ENCODE measurements at places on chromosomes 6 and 20.

GRCh38 chr6:170176898-170177771 lies 113.7 kb downstream of the DLL1 start:
- peak; percentile 9 for DNase-seq

GRCh38 chr6:142537612-142538478 lies 236.0 kb downstream of the ADGRG6 start:
- DNase-seq = no peak

DNA sequence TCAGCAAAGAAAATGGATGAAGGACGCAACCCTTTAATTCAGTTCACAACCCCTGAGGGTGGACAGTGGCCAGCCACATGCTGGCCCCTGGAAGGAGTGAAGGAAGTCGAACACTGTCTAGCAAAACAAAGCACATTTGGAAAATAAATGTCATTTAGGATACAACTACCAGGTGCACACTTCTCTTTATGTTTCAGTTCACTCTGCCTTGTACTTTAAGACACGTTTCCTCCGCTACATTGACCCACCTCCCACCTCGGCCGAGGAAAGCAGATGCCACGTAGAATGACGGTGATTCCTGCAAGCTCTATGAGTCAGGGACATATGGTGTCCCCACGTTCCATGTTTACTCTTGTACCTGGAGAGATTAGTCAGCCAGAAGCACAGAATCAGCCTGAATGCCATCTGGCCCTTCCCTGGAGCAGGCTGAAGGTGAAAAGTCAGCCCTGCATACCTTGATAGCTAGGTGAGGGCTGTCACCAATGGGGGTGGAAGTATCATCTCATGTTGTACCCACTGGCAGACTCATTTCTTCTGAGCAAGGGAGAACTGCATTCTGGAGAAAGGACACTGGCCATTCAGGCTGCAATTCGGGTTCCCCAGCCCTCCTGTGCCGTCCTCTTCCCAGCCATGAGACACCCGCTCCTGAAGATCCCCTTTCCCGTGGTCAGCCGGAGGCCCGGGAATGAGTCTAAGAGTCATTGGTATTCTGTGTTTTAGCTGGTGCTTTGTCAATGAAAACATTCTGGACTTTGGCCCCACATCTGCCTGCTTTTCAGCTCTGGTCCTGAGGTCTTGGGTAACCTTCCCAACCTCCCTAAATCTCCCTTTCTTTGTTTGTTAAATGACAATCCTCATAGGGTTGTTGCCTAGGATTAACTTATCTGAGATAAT lies 60.6 kb downstream of the FOXA2 start:
- no peak for DNase-seq

- DNase-seq = peak; percentile 52
These were observed 1.3 kb downstream of the MAN1A1 start for GRCh38 chr6:119348096-119348747.

DNA sequence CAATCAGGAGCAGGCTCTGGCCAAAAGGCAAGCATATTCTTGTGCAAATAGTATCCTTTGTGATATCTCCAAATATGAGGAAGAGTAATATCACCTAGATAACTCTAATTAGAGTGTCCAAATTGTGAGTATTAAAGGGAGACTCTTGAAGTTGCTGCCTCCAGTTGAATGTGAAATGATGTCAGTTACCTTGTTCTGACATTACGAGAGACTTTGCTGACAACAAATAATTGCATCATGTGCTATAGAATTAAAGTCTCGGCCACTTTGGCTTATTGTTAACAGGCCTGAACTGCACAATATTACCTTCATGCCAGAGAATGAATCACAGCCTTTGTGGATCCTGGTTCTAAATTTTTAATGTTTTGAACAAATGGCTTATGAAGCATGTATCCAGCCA lies 106.5 kb downstream of the AIG1 start:
- no peak for DNase-seq

DNA sequence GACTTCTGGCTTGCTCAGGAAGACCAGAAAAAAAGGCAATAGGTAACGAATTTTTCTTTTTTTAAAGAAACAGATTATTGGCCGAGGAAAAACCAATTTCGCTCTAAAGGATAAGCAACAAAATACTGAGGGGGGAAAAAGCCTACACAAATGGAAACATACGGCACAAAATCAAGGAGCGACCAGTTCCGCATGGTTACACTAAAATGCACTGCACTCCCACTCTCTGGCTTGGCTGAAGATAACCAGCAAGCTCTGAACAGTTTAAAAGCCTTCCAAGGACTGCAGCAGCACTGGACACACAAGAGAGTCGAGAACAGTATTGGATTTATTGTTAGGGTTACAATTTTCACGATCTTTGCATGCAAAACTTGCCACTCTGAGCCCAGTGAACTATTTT lies 881 bp upstream of the MAP7 start:
- DNase-seq = no peak

DNA sequence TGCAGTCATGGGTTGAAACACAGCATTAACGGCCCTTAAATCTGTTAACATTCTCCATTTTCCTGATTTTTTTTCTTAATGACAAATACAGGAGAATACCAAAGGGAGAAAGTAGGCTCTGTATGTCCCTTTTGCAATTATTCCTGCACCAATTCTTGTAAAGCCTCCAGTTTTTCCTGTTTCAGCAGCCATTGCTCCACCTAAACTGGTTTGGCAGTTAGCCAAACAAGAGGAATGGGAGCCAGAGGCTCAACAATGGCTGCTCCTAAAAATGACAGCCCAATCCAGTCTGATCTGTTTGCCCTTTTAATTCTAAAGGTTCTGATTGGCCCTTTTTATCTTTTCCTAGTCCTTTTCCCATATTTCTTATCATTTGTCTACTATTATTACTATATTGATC lies 284.2 kb upstream of the SGK1 start:
- DNase-seq = no peak

GRCh38 chr6:127576874-127577273 lies at the start of gene C6orf58:
Gene C6orf58, plus strand, starts transcription at chr6:127577174. Its CDS starts 12 bp downstream, at chr6:127577186.
- DNase-seq = no peak

GRCh38 chr20:48667889-48668413 lies 159.8 kb downstream of the PREX1 start:
- DNase-seq = no peak

GRCh38 chr6:17483391-17484016 lies 90.1 kb downstream of the CAP2 start:
- no peak for DNase-seq

GRCh38 chr20:45308117-45308778 lies at the start of gene MATN4:
Gene MATN4, minus strand, starts transcription at chr20:45308299. Its CDS starts 2,717 bp downstream, at chr20:45305582.
- DNase-seq = no peak

DNA sequence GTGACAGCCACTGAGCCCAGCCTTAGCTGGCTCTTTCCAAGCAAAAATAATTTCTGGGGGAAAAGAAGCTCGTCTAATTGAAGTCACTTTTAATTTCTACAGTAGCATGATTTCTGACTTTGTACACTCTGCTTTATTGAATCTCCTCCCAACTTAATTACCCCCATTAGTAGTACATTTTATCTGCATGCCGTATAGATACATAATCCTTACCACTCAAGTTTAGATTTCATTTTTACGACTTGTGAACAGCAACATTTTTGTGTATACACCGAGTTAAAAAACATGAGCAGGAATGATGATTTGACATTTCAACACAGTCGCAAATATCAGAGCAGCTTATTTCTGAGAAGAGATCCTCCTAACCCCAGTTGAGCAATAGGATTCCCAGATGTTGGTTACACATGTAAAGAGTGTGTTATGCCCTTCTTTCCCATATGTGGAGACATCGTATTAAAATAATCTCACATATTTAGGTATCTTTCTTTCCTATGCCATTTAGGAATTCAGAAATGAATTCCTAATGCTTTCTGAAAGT lies 127.3 kb upstream of the MTHFD1L start:
- DNase-seq = no peak

GRCh38 chr6:136411453-136412354 lies 122.1 kb upstream of the BCLAF1 start:
- DNase-seq = no peak

All from stimulated activated CD4-positive, alpha-beta T cell treated with anti-CD3 and anti-CD28 coated beads, Interleukin-2, amount 100 ng/mL, for 24 hours (primary cell).